ENCODE measurements at places on chromosomes 6 and 20. TPM values are rescaled to one million over a fixed set of nuclear protein-coding genes. Genes with fewer than 3 reads are reported as not detected.

Gene TRIM10
- not detected for total RNA-seq

Gene HLA-DMA
- 26.1 TPM for total RNA-seq

Gene BCLAF1
- 136 TPM for total RNA-seq

Gene TRAPPC3L
- not detected for total RNA-seq

Gene HSPA1L
- 8.5 TPM for total RNA-seq

Gene FILIP1
- 3.3 TPM for total RNA-seq

Gene IL17F
- total RNA-seq = not detected

Gene MMP24
- 1.7 TPM for total RNA-seq

Gene POPDC3
- total RNA-seq = 2.3 TPM

Gene ANKEF1
- 7.5 TPM for total RNA-seq

Gene LCA5
- total RNA-seq = 4.9 TPM

Gene PRDM13
- not detected for total RNA-seq

Gene ADGRF1
- total RNA-seq = 5.6 TPM

Gene IL20RA
- total RNA-seq = 19.9 TPM

Gene ZSCAN23
- 5.3 TPM for total RNA-seq

Data from prostate gland (tissue), 2 donors.